ENCODE measurements at places on chromosomes 16 and 17.
A peak's percentile ranks its signal among the peaks of the same experiment; 100 is the strongest.

- DNase-seq, result no peak
Measured at GRCh38 chr16:11256661-11257130, 692 bp upstream of the SOCS1 start.

DNA sequence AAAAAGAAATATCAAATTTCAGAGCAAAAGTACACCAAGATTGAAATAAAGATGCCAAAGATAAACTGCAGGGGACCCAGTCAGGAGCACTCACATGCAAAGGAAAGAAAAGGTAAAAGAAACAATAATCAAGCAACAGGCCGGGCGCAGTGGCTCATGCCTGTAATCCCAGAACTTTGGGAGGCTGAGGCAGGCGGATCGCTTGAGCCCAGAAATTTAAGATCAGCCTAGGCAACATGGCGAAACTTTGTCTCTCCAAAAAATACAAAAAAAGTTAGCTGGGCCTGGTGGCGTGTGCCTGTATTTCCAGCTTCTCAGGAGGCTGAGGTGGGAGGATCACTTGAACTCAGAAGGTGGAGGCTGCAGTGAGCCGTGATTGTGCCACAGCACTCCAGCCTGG, 107.6 kb upstream of the SMURF2 start:
- DNase-seq, result no peak

DNA sequence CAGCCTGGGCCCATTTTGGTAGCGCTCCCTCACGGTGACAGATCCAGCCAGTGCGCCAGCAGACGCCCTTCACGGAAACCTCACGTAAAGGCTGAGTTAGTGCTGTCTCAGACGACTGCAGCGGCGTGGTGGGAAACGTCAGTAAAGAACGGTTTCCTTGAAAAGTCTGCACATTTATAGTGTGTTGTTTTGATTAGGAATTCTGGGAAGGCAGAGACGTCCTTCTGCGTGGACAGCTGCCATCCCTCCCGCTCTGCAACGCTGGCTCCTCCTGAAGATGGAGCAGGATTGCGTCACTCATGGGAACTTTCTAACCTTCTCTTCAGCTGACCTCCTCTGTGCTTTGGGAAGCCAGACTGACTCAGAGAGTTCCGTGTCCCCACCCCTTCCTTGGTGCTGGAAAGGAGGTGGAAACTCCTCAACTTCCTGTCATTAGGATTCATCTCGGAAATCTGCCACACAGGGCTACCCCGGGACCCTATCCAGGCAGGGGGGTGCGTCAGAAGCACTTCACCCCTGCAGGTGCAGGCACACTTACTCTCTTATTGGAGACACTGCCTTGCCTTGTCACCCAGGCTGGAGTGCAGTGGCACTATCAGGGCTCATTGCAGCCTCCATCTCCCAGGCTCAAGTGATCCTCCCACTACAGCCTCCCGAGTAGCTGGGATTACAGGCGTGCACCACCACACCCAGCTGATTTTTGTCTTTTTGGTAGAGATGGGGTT, 24.3 kb upstream of the CRISPLD2 start:
- DNase-seq, result no peak

DNA sequence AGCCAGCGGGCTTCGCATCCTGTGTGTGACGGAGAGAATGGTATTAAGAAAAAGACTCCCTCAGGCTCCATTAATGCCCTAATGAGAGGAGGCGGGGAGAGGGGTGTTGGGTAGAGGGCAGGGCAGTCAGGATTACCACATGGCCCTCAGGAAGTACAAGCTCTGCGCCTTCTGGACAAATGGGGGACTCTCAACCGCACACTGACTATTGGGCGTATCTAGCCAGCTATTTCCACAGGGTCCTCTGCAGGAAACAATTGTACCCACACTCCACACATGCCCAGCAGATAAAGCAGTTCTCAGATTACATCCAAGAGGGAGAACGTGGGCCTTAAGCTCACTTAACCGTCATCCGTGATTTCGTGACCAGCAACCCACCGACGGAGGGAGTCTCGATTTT, 14.7 kb downstream of the NXN start:
- DNase-seq, result no peak

DNA sequence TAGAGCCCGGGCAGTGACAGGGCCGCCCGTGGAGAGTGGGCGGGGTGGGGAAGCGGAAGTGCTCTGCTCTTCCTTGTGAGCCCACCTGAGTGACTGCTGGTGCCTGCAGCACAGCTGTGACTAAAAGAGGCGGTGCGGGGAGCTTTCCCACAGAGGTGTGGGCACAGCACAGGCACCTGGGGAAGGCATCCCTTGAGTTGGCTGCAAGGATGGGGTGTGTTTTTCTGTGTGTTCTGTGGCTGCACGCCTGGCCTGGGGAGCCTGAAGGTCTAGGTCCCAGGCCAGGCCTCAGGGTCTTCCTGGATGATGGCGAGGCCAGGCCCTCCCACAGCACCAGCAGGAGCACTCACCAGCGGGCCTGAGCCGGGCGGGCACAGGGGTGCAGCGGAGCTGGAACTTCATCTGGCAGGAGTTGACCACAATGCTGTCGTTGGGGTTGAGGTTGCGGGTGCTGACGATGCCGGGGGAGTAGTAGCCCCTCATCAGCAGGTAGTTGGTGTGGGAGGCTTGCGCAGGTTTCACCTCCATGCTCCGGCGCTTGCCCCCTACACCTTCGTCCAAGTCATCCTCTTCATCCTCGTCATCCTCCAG, 67.1 kb downstream of the IL21R start:
- DNase-seq, result no peak

GRCh38 chr17:48732688-48733629, 4.4 kb upstream of the HOXB13 start:
- DNase-seq, result no peak

DNA sequence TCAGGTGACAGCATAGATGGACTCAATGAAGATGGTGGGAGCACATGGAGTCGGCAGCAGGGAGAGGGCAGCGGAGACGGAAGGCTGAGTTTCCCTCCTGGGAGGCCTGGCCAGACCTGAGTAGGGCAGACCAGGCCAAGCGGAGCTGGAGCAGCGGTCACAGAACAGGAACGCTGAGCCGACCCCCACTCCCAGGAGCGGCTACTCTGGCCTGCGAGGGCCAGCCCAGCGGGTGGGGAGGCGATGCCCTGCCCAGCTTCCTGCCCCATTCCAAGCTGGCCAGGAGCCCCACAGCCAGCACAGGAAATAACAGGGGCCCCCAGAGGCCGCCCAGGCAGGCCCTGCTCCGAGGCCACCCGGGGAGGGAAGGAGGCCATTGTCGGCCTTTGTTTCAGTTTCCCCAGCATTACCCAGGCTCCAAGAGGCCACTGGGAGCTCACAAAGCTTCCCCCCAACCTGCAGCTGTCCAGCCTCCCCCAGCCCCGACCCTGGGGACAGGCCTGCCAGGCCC, 79.8 kb downstream of the ZNF423 start:
- DNase-seq, result no peak

GRCh38 chr17:69159418-69159817, 17.7 kb upstream of the ABCA6 start:
- no peak for DNase-seq

DNA sequence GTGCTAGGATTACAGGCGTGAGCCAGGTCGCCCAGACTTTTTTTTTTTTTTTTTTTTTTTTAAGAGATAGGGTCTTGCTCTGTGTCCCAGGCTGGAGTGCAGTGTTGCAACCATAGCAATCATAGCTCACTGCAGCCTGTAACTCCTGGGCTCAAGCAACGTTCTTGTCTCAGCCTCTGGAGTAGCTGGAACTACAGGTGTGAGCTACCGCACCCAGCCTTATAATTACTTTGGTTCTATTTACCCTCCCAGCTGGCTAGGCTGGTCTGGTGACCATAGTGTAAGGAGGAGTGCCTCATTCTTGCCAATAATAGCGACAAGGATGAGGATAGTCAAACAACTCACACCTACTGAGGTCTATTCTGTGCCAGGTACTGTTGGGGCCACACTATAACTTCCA, 39.6 kb upstream of the USP7 start:
- DNase-seq, result no peak

DNA sequence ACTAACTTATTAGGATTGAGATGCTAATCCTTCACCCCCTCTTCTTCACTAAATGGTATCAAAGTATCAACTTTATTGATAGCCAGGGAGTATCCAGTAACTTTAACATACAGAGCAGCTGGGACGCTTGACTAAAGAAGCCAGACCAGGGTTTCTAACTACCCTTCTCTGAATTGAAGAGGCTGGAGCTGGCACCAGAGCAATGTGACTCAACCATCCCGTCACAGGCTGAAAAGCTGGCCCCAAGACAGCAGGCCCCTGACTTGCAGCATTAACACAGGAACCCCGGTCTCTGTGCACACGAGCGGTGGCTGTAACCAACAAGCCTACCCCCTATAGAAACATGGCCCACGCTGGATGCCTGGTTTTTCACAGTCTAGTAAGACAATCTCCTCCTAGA, 59.8 kb downstream of the ANKFN1 start:
- DNase-seq, result no peak

- no peak for DNase-seq
Measured at GRCh38 chr17:11880714-11881113, 116.6 kb downstream of the ZNF18 start.

DNA sequence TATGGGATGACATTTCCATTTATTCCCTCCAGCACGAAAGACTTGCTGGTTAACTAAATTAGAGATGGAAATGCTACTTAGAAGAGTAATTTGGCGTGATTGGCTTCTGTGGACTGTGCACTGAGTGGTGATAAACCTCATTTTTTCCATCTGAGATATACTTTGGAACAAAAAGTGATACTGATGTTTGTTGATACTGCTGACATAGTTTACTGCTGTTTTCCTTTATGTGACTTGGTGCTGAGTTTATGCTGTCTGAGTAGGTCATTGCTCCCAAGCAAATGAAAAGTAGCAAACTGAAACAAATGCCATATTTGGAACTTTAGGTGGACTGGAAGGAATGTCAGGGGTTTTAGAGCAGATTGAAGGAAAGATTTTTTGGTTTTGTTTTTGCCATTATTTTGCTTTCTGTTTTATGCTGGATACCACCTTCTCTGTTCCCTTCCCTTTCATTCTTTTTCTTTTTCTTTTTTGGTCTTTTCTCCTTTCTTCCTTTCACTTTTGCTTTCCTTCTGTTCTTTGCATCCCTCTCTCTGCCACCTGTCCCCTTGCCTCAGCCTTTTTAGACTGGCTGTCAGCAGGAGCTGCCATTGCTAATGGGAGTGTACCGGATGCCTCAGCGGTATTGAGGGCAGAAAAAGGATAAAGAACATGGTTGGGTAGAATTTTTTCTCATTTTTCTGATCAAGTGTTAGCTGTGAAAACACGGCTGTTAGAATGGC, 41.8 kb downstream of the NUP93 start:
- DNase-seq, result no peak

- no peak for DNase-seq
Measured at GRCh38 chr17:67049025-67049739, 4.8 kb downstream of the CACNG1 start.

DNA sequence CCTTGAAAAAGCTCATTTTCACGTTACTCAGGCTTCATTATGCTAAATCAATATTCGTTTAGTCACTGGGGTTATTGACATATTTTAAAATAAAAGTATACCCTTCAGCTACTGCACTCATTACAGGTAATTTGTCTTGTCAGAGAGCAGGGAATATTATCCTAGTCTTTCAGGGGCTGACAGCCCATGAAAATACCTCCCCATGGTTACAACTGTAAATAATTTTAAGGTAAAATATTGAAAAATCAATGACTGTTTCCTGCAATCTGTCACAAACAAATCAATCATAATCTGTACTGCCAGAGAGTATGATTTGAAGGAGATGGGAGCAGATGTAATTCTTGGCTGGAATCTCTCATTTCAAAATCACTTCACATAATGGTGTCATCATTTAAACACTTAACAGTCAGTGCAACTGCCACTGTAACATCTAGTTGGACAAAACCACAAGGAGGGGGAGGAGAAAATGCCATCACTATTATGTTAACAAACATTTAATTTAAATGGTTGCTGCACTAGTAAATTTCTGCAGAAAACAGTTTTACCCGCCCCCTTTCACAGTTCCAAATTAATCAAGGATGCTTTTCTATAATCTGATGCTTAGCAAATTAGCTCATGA, 9.3 kb upstream of the IRX5 start:
- no peak for DNase-seq

DNA sequence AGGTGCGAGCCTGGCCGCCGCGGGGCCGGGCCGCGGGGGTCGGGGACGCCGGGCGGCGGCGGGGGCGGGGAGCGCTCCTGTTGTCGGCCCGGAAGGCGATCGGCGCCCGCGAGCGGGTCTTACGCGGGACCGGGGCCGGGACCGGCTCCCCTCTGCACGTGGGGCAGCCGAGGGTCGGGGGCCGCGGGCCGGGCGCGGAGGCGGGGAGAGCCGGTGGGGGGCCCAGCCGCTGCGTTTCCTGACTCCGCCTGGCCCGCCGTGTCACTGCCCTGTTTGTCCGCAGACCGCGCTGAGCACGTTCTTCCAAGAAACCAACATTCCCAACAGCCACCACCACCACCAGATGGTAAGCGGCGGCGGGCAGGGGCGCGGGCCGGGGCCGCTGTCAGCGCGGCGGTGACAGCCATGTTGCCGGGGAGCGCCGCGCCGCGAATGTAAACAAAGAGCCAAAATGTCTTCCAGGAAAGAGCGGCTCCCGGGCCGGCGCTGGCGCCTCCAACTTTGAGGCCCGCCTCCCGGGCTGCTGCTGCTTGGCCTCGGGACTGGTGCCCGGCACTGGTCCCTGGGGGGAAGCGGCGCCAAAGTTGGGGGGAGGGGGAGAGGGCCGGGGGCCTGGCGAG, 586 bp downstream of the UBALD2 start:
- no peak for DNase-seq

- DNase-seq, result no peak
Measured at GRCh38 chr17:17044846-17045561, 2.7 kb downstream of the MPRIP start.

- DNase-seq, result no peak
Measured at GRCh38 chr17:80453126-80453997, 23.0 kb downstream of the NPTX1 start.

GRCh38 chr17:64091571-64091970, 38.4 kb downstream of the ERN1 start:
- no peak for DNase-seq

DNA sequence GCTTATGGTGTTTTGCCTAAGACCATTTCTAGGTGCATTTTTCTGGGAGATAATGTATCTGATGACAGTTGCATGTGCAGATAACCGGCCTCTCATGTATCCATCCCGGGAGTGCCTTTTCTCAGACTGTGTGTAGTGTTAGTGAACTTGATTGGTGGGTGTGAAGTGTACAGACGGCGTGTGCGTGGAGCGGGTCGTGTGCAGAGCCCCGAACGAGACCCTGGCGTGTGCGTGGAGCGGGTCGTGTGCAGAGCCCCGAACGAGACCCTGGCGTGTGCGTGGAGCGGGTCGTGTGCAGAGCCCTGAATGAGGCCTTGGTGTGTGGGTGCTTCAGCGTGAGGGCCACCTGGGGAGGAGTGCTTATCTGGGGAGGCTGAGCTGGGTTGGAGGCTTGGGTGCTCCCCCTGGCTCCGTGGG, 28.9 kb upstream of the ZNF750 start:
- no peak for DNase-seq

- DNase-seq, result peak; percentile 27
Measured at GRCh38 chr16:75379911-75380847, 53.1 kb downstream of the CFDP1 start.

- no peak for DNase-seq
Measured at GRCh38 chr17:79251824-79252223, 177.2 kb downstream of the ENGASE start.

Measured in GM12891 (cell line).